ENCODE measurements at places on chromosomes 1 and 21. TPM values are rescaled to one million over a fixed set of nuclear protein-coding genes. Genes with fewer than 3 reads are reported as not detected.

KLHDC9 gene
- not detected for total RNA-seq

ADORA1 gene
- total RNA-seq, result not detected

GRCh38 chr1:230293390-230293700 is 132.8 kb downstream of the PGBD5 start:
- no peak for DNase-seq

DNA sequence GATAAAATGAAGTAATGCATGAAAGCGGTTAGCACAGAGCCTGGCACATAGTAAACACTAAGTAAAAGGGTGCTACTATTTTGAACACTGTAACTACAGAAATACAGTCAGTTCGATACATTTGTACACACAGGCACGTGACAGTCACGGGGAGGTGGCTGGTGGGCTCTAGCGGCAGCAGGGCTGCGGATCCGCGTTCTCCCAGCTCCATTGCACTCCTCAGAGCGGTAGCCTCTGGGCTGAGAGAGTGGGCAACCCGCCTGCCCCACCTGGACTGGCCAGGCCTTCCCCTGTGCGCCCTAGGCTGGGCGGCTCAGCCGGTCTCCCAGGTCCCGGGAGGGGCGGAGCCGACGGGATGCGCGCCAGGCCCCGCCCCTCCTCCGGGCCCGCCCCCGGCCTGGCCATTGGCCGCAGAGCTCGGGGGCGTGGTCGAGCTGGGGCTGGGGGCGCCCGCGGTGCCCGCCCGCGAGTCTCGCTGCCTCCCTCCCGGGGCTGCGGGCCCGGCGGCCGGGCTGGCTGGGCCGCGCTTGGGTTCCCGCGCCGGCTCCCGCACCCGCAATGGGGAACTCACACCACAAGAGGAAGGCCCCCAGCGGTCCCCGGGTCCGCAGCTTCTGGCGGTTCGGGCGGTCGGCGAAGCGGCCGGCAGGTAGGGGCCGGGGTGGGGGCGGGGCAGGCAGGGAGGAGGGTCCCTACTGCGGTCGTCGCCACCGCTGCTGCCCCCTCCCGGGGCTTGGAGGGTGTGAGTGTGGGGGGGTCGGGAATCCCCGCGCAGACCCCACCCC is 51.2 kb upstream of the SYNC start:
- peak; percentile 63 for DNase-seq

DNA sequence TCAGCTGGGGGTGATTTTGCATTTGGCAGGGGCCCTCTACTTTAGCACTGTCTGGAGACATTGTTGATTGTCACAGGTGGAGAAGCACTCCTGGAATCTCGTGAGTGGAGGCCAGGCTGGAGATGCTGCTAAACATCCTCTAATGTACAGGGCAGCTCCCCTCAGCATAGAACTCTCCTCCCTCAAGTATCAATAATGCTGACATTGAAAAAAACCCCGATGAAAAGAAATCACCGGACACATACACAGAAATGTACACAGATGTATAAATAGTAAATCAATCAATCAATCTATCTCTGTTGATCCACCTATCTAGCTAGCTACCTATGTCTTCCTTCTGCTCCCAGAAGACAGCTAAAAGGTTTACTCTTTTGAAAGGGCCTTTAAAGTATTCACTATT is 89.4 kb upstream of the KCNJ15 start:
- no peak for DNase-seq

- DNase-seq, result no peak
These were observed 5.2 kb upstream of the AHDC1 start for GRCh38 chr1:27609210-27609555.

DNA sequence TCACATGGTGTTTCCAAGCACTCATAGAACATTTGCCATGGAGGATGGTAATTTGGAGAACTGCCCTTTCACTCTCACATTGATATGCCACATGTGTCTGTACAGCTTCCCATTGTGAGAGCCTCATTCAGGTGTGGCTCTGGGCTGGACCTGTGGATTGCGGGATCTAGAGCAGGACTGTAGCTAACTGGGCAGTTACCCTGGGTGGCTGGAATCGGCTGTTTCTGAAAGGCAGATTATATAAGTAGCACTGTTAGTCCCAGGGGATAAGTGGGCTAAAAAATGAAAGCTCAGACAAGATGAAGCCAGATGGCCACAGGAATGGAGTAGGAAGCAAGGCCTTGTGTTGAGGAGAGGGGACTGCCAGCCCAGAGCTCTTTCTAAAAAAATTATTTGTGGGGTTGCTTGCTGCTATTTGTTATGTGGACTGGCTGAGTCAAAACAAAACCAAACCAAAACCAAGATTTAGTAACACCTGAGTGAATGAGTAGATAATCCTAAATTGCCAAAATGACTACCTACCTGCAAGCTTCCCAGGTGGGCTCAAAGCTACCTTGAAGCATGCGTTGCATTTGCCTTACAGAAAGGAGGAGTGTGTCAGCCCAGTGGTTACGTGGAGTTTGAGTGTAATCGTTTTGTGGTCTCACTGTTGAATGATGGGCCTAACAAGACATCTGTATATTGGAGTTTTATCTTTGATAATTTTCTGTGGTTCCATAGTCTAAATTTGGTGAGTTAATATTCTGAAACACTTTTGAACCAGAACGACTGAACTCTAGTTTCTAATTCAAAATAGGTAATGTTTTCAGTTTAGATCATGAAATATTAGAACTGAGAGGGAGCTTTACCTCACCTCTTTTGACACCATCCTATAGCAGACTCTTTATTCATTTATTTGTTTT is 58.0 kb downstream of the SDCCAG8 start:
- DNase-seq, result no peak

- DNase-seq, result no peak
These were observed 1.2 kb downstream of the RSRP1 start for GRCh38 chr1:25245809-25246599.

- no peak for DNase-seq
These were observed 8.2 kb downstream of the TTLL7 start for GRCh38 chr1:83990734-83991133.

DNA sequence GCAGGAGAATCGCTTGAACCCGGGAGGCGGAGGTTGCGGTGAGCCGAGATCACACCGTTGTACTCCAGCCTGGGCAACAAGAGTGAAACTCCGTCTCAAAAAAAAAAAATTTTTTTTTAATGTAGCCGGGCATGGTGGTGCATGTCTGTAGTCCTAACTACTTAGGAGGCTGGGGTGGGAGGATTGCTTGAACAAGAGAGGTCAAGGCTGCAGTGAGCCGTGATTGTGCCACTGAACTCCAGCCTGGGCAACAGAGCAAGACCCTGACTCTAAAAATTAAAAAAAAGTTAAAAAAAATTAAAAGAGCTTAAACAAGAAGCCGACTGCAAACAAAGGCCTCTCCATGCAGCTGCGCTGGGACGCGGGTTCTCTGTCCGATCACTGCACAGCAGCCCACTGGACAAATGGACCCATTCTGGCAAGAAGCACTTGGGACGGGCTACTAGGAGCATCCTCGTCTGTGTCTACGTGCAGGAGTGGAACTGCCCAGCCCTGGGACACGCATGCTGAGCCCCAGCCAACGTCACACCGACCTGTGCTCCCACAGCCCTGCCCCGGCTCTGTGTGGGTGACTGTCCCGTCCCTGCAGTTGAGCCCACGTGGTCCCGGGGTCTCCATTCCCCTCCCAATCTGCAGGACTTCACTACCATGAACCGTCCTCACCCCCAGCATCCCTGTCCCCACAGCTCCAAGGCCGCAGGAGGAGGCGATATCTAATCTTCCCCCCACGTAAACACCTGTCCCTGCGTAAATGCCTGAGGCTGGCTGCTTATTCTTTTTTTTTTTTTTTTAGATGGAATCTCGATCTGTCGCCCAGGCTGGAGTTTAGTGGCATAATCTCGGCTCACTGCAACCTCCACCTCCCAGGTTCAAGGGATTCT is 12.3 kb downstream of the SLC35E2B start:
- no peak for DNase-seq

- no peak for DNase-seq
These were observed 18.3 kb downstream of the PBX1 start for GRCh38 chr1:164577291-164577690.

- DNase-seq, result no peak
These were observed 659.3 kb downstream of the USP25 start for GRCh38 chr21:16388911-16389560.

DNA sequence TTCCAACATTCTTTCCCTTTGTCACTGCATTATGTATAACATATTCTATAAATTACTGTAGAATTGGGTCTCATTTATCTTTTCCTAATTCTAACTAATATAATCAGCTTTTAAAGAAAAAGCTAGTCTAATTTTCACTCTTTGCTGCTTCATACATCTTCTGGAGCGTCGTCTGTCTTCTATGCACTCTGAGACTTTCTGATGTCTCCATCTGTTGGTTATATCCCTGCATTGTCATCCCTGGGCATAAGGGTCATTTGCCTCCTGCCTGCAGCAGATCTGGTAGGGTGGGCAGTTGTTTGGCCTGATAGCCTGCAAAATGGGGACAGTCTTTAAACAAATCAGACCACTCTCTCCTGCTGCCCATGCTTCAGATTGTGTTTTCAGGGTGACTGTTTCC is 40.8 kb upstream of the DYNLT5 start:
- no peak for DNase-seq

GRCh38 chr1:199010492-199010891 is 371.7 kb downstream of the PTPRC start:
- DNase-seq, result no peak

DNA sequence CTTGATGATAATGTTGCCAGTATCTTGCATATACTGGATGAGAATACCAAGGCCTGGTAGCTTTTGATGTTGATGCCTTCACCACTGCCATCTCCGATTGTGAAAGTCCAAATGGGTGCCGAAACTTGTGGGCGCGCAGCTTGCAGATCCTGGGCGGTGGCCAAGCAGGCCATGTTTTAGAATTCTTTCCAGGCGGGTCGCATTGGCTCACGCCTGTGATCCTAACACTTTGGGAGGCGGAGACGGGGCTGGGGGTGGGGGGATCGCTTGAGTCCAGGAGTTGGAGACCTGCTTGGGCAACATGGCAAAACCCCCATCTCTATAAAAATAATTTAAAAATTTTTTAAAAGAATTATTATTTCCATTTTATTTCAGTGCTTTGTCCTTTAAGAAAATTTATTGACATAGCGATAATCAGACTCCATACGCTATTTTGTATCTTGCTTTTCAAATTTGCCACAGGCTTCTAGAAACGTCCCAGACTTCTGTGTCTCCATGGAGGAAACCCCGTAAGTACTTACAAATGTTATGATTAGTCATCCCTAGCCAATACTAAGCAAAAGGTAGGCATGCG is 592 bp upstream of the ZNF326 start:
- DNase-seq, result no peak

- no peak for DNase-seq
These were observed 187.7 kb upstream of the LMO4 start for GRCh38 chr1:87140831-87141540.

- DNase-seq, result no peak
These were observed 192.0 kb downstream of the CACNA1E start for GRCh38 chr1:181675091-181675917.

GRCh38 chr1:170881268-170882265 is 53.8 kb upstream of the MROH9 start:
- no peak for DNase-seq

All from activated CD4-positive, alpha-beta T cell treated with anti-CD3 and anti-CD28 coated beads, Interleukin-2, amount 10 ng/mL, durations not matched to agents 7 days and 5 days (primary cell).